Right renal cortex interstitium (tissue), 3 donors: ENCODE measurements at places on chromosomes 13 and 19. TPM values are rescaled to one million over a fixed set of nuclear protein-coding genes. Genes with fewer than 3 reads are reported as not detected.

DNA sequence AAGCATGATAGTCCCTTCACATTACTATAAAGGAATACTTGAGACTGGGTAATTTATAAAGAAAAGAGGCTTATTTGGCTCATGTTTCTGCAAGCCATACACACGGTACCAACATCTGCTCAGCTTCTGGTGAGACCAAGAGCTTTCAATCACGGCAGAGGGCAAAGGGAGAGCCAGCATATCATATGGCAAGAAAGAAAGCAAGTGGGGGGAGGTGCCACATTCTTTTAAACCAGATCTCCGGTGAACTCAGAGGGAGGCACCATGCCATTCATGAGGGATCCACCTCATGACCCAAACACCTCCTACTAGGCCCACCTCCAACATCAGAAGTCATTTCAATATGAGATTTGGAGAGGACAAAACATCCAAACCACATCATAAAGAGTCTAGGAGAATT lies 20.3 kb downstream of the XPO4 start:
- DNase-seq: no peak

Gene ZNF555
- polyA plus RNA-seq: 14.0 TPM

DNA sequence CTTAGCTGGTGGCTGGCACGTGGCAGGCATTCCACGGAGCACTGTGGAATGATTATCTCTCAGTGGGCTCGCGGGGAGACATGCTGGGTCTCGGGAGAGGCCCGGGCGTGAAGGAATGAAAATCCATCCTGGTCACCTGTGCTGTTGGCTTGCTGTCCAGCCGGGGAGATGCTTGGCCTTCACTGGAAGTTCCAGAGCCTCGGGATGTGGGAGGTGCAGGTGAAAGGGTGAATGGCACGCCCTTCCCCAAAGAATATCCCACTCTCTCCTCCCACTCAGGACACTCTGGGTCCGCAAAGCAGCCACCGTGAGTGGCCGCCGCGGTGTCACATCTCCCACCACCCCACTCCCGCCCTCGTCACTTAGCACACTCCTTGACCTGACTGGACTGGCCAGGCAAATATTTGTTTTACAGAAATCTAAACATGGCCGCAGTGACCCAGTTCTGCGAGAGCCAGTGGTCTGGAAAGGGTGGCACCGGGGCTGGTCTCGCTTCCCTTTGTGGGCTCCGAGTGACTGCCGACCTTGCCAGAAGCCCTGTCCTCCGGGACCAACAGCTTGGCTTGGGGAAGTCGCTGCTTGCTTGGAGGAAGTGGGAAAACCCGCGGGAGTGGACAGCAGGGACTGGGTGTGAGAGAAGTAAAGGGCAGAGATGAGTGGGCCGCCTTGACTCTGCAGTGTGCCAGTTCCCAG lies 8.0 kb downstream of the DPP9 start:
- DNase-seq: no peak

DNA sequence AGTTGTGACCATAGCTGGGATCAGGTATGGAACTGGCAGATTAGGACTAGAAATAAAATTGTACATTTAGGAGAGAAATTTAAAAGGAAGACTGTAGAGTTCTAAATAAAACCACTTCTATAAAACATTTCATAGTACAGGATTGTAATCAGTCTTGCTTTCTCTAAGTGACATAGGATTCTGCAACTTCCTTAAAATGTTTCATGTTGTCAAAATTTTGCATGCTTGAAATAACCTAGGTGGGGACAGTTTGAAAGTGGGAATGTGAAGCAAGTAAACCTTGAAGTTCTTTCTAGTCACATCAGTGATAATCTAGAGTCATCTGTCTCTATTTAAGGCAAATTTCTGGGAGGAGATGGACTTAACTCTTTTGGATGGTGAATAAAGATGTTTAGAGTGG lies 6.7 kb downstream of the TM9SF2 start:
- DNase-seq: no peak

Gene COX6B2
- 0.31 TPM for polyA plus RNA-seq

Gene PLD3
- polyA plus RNA-seq: 187 TPM

DNA sequence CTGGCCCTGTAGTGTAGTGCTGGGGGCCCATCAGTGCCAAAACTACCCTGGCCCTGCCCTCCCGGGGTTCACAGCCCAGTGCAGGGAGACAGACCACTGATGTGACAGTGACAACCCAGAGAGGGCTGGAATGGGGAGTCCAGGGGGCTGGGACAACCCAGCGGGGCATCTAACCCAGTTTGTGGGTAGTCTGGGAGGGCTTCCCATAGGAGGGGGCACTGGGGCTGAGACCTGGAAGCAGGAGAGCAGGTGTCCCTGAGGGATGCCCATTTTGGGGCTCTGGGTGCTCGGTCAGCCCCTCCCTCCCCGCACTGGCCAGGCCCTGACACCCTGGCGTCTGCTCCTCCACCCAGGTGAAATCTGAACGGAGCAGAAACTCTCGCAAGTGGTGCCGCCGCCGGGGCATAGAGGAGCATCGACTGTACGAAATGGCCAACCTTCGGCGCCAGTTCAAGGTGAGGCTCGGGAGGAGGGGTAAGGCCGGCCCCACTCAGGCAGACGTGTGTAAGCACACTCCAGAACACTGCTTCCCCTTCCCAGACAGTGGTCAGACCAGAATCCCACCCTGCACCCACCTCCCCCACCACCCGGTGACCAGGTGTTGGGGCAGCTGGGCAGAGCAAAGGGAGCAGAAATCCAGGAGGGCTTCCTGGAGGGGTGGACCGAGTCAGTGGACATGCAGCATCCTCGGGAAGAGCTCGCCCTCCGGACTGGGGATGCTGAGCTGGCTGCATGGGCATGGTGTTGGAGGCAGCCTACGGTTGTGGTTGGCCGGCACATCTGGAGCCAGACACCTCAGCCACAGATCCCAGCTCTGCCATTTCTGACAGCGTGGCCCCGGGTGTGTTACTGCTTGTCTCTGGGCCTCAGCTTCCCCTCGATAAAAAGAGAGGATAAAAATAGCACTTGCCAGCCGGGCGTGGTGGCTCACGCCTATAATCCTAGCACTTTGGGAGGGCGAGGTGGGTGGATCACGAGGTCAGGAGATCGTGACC lies 24.4 kb downstream of the DHX34 start:
- DNase-seq: no peak

GRCh38 chr13:113855931-113856715 lies 7.8 kb downstream of the GAS6 start:
- DNase-seq: no peak
